ENCODE measurements at places on chromosomes 2 and 18. TPM values are rescaled to one million over a fixed set of nuclear protein-coding genes. Genes with fewer than 3 reads are reported as not detected.
A peak's percentile ranks its signal among the peaks of the same experiment; 100 is the strongest.

SNORC gene
- total RNA-seq: 2.5 TPM

ADAM23 gene
- total RNA-seq: 0.62 TPM

MC4R gene
- not detected for total RNA-seq

CXCR2 gene
- total RNA-seq: not detected

GAREM1 gene
- 2.9 TPM for total RNA-seq

DPP10 gene
- 2.4 TPM for total RNA-seq

ABCG8 gene
- not detected for total RNA-seq

GRCh38 chr2:195967336-195967735 is 101.3 kb downstream of the DNAH7 start:
- DNase-seq: no peak

GRCh38 chr2:17621781-17622180 is 81.3 kb downstream of the VSNL1 start:
- no peak for DNase-seq

GRCh38 chr2:177164584-177165052 is 48.0 kb upstream of the HNRNPA3 start:
- no peak for DNase-seq

DNA sequence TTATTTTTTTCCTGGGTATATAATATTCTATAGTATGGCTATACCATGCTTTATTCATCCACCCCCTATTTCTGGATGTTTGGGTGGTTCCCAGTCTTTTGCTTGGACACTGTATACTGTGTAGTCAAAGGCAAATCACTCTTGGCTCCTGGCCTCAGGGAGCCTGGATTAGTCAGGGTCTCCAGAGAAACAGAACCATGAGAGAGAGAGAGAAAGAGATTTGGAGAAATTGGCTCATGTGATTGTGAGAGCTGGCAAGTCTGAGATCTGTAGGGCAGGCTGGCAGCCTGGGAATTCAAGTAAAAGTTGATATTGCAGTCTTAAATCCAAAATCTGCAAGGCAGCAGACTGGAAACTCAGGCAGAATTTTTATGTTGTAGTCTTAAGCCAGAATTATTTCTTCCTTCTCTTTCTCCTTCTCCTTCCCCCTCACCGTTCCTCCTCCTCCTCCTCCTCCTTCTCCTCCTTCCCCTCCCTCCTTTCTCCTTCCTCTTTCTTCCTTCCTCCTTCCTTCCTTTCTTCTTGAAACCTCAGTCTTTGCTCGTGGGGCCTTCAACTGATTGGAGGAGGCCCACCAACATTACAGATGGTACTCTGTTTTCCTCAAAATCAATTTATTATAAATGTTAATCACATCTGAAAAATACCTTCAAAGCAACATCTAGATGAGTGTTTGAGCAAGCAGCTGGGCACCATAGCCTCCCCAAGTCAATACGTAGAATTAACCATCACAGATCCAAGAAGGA is 33.0 kb downstream of the CTIF start:
- DNase-seq: no peak

DNA sequence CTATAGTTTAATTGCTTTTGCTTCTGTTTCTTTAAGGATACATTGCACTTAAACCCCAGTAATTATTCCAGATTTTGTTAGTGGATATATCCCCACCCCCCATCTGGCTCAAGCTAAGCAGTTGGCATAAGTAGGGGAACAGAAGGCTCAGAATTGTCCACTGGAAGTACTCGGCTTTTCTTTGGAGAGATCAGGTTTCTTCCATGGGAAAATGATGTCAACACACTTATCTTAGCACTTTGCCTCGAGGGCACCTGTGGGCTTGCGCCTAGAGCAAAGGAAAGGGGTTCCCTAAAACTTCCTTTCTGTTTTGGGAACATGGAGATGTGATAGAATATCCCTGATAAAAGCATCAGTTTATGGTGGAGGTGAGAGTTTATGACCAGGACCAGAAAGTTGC is 130.6 kb downstream of the FMNL2 start:
- DNase-seq: no peak

DNA sequence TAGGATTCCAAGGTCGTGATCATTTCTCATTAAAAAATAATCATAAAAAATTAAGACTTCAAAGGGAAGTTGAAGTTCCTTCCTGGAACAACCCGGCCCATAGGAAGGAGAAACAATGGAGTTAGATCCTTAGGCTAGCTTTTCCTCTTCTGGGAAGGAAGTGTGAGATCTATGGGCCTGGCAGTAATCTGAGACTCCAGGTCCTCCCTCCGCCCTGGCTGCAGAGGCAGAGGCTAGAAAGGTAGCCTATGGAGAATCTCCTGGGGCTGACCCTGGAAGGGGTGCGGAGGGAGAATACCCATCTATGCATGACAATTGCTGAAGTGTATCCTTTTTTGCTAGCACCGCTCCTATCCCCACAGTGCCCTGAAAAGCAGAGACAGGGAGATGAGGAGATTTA is 37.9 kb downstream of the TRIB2 start:
- DNase-seq: no peak

DNA sequence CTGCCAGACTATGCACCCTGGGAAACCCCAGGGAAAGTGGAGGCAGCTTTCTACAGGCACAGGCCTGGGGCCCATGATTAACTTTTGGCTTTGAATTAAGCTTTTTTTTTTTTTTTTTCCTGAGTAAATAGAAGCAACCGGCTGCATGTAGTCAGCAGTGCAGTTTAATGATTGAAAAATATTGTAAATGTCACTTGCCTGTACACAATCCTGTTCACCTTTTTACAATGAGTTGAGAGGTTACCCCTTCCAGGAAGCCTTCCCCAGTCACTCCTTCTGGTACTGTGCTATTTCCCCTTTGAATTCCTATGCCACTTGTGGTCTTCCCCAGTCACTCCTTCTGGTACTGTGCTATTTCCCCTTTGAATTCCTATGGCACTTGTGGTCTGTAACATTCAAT is 475.6 kb downstream of the TDRD15 start:
- DNase-seq: no peak

DNA sequence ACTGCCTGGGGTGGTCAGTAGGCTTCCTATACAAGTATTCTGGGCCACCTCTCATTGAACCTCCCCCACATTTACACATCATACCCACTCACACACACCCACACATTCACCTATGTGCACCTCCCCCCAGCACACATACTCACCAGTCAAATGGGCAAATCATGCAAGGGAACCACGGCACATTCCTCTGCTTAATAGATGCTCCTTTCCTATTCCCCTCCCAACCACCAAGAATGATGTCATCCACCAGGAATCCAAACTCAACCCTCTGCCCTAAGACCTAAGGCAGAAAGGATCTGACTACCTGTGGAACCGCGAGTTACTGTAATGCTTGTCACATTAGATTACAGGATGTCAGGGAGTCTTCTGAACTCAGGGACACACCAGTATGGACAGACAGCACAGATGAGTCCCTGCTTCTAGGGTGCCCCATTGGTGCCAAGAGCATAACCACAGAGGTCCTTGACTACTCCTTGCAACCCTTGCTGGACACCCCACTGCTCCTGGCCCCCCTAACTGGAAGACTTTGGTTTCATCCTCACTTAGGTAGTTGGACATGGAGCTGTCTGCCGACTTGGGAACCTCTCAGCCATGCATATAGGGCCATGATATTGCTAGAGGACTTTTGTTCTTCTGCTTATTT is 21.5 kb upstream of the CAB39 start:
- peak; percentile 98 for DNase-seq

DNA sequence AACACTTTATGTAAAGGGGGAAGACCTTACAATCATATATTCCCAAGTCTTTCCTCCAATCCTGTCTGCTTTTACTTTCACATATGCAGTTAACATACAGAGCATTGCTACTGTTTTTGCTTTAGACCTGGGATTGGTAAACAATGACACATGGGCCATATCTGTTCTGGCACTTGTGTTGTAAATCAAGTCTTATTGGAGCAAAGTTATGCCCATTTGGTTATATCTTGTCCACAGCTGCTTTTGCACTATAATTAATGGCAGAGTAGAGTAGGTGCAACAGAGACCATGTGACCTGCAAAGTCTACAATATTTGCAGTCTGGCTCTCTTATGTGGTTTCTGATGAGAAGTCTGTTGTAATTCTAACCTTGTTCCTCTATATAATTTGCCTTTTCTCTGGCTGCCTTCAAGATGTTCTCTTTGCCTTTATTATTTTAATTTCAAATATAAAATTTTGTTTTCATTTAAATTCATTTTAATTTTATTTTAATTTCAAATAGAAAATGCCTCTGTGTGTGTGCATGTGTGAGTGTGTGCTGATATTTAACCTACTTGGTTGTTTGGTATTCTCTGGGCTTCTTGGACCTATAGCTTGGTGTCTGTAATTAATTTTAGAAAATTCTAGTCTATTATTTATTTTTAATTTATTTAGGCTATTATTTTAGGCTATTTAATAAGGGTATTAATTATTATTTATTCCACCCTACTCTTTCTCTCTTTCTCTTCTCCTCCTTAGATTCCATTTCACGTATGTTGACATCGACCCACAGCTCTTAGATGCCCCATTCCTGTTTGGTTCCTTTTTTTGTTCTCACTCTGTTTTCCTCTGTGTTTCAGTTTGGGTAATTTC is 16.8 kb upstream of the LPIN1 start:
- DNase-seq: no peak

- DNase-seq: no peak
Measured at GRCh38 chr2:172926785-172927640, 148.6 kb upstream of the MAP3K20 start.

- no peak for DNase-seq
Measured at GRCh38 chr2:207248702-207249377, 83.1 kb upstream of the KLF7 start.

GRCh38 chr2:64825831-64826491 is 163.2 kb upstream of the SLC1A4 start:
- DNase-seq: no peak

GRCh38 chr2:85781013-85781332 is 27.2 kb downstream of the ATOH8 start:
- DNase-seq: no peak

- no peak for DNase-seq
Measured at GRCh38 chr2:238220892-238221521, 17.5 kb upstream of the ILKAP start.

DNA sequence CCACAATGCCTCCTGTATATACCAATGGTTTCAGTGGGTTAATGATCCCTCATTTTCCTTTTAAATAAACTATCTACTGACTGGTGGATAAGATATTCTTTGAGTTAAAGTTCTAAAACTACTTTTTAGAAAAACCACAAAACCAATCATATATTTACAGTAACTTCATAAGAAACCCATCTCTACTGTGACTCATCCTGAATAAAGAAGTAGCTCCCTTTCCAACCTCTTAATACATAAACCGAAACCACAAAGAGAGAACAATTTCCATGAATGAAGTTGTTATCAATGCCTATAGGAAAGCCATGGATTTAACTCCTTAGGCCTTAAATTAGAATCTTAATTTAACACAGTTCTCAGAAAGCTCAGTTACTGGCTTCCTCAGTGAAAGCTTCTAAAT is 227.0 kb upstream of the SMAD7 start:
- DNase-seq: no peak

GRCh38 chr18:41449612-41450011 is 505.4 kb upstream of the PIK3C3 start:
- DNase-seq: no peak

- DNase-seq: no peak
Measured at GRCh38 chr2:28291811-28292440, 100.7 kb upstream of the FOSL2 start.

DNA sequence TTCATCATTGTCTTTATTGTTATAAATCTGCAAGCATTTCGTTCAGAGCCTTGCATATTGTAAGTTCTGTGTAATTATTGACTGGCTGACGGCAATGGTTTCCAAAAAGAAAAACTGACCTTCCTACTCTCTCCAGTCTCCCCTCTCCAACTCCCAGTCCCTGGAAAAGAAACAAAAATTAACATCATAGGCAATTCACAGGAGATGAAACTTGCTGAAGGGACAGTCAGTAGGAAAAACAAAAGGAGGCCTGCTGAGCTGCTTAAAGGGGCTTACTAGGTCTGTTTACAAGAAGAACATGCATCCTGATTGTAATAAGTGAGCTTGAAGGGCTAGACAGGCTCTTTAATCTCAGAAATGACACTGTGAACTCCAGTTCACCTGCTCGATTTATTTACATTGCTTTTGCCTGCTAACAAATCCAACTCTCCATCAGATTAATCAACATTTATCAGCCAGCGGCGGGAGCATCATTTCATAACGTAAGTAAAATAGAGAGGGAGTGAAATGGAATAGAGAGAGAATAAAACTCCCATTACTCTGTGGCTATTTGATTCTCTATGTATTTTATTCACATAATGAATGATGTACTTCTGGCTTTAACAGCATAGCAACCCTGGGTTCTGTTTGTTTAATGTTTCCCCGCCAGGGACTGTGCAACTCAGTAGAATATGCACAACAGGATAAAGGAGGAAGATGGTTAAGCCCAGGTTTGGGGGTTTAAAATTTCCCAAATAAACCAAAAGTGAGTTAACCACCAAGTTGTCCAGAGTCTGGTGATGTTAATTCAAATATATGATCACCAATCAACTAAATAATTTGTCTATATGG is 256.7 kb upstream of the SETBP1 start:
- DNase-seq: no peak

Measured in kidney epithelial cell (primary cell).